ENCODE measurements at places on chromosomes 7 and 10.

DNA sequence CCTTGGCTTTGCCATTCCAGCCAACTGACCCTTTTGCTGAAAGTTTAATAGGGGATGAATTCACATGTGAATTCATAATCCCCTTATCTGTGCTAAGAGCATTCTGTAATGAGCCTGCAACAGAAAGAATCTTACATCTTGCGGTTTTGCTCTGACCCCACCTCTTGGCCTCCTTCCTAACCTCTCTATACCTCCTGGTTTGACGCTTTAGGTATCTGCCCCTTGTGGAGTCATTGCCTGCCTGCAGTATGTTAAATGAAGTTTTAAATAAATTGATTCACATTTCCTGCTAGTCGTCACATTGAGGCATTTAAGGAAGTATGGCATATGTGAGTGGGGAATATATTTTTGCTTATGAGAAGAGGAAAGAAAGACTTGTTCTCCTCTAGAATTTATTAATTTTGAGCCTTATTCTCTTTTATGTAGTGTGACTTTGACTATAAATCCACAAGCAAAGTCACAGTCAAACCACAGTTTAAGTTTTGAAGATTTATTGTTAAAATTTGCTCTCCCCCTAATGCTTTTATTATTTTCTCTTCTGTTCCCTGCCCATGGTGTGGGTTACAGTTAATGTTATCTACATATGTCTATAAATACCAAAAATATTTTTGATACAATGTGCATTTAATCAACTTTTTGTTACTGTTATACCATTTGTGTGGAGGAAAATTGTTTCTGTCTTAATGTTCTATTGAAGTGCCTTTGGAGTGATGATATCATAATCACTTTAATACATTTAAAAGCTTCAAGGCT is 60.9 kb downstream of the LRMDA start:
- DNase-seq = no peak

DNA sequence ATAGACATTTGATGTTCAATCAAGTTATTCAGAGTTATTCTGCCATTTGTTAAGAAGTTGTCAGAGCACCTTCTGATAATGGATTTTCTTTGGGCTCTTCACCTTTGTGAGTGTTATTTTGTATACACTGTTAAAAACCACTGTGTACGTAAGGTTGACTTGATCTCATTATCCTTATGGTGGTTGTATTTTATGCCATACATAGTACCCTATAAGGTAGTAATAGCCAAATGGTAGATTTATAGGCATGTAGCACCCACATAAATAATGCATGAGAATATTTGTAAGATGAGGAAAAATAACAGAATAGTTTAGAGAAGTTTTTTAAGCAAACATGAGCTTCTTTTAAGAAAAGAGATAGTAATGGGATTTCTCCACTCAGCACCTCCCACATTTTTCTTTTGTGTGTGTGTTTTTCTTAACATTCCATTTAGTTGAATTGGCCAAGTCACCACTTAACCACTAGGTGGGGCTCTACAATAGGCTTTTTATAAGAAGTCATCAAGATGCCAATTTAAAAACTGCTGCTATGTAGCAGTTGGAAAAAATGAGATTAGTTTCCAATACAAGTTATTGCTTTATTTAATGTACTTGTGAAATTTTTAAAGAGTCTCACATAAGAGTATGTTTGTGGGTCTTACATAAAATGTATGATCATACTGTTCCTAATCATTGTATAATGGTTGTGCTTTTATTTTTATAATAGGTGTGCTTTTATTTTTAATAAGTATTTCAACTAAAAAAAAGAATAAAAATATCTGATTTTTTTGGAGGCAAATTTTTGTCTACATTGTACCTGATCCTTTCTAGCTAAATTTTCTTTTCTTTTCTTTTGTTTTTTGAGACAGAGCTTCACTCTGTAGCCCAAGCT is 41.1 kb upstream of the STMP1 start:
- DNase-seq = peak; percentile 40

DNA sequence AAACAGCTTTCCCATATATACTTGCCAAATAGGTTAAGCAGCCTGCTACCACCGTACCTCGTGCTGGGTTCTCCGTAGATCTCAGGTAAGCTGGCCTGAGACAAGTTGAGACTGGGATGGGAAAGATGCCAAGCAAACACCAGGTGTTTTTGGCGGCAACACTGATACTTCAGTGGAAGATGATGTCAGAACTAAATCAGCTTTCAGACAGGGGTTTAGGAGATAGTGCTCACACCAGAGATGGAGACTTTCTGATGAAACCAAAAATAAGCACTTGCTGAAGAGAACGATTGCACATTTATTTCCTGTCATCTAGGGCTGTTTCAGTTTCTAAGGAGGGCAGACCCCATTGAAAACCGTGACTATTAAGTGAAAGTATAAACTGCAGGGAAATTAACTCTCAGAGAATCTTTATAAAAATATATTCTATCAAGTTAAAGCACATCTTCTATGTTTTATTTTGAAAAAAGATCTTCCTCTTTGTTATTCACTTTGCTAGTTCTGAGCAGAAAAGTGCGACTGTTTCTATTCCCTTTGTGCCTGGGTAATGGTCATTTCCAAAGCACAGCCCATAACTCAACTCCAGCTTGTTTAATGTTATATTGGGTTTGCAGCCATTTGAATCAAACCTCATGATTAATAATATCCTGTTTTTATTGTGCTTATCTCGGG is 149.9 kb downstream of the CPED1 start:
- peak; percentile 90 for DNase-seq

DNA sequence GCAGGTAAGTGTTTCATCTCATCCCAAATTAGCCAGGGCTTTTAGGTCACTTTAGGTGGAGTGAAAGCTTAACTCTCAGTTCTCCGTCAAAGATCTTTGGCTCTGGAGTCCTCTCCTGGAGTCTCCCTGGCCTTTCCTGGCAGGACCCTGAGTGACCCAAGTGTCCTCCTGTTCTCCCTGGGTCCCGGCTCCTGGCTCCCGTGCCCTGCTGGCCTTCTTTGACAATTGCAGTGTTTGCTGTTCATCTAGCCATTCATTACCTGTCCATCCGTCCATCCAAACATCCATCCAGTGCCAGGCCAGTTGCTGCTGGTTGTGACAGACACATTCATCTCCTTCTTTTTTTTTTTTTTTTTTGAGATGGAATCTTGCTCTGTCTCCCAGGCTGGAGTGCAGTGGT is 6.2 kb upstream of the TPST1 start:
- no peak for DNase-seq

DNA sequence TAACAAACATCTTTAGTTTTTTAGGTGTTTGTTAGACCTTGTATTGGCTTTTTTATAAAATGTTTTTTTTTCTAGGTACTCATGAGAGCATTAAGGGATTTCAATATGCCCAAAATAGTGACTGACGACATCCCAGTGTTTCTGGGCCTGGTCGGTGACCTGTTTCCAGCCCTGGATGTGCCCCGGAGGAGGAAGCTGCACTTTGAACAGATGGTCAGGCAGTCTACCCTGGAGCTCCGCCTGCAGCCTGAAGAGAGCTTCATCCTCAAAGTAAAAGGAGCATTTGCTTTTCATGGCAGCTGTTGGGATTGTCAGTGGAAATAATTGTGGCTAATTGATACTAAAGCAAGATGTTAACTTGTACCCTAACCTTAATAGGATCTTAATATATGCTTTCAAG is 161.5 kb downstream of the DNAH11 start:
- no peak for DNase-seq

GRCh38 chr10:43912469-43912868 is 263.8 kb upstream of the ZNF32 start:
- DNase-seq = no peak

DNA sequence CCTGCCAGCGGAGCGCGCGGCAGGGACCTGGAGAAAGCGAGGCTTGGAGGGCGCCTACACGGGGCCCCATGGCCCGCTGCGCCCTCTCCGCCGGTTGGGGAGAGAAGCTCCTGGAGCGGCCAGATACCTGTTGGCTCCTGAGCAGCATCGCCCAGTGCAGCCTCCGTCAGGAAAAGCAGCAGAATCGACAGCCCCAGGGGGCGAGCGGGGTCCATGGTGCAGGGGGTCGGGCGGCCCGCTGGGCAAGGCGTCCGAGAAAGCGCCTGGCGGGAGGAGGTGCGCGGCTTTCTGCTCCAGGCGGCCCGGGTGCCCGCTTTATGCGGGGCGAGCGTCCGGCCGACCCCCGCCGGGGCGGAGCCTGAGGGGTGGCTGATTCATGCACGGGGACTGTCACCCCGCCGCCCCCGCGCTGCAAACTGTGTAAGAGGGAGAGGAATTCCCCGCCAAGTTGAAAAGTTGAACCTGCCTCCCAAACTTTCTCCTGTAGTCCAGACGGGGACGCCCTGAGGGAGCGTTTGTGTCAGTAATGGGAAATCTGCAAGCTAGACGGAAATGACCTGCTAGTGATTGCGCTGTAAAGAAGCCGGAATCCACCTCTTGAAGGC is at the start of gene TFPI2:
Gene TFPI2, minus strand, starts transcription at position 290 of the 605 bp plus-strand sequence. Its CDS starts 75 bp downstream, at position 215.
- DNase-seq = peak; percentile 5

- DNase-seq = peak; percentile 17
Observed at GRCh38 chr7:138979226-138979979, 1.8 kb downstream of the KIAA1549 start.

- peak; percentile 39 for DNase-seq
Observed at GRCh38 chr7:33062023-33062781, at the start of gene NT5C3A. TSS of gene NT5C3A (minus strand) at chr7:33062776. CDS start at chr7:33062705, 71 bp downstream.

GRCh38 chr7:106731187-106731586 is 70.2 kb upstream of the CCDC71L start:
- DNase-seq = peak; percentile 4

DNA sequence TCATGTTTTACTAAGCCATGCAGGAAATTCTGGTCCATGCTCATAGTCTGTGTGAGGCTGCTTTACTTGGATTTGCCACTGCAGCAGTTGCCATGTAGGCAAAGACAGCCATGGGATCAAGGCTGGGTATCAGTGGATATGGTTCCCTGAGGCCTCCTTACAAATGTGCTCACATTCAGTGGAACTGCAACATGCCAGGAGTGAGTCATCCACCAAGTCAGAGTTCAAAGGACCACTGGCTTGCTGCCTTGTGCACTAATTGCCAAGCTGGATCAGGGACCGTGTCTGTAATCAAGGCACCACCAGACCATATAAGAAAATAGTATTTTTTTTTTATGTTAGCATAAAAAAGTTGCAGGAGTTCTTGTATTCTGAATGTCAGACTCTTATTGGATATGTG is 101.0 kb downstream of the CDCA7L start:
- no peak for DNase-seq

- no peak for DNase-seq
Observed at GRCh38 chr10:104347295-104348045, 6.2 kb upstream of the CFAP58 start.

DNA sequence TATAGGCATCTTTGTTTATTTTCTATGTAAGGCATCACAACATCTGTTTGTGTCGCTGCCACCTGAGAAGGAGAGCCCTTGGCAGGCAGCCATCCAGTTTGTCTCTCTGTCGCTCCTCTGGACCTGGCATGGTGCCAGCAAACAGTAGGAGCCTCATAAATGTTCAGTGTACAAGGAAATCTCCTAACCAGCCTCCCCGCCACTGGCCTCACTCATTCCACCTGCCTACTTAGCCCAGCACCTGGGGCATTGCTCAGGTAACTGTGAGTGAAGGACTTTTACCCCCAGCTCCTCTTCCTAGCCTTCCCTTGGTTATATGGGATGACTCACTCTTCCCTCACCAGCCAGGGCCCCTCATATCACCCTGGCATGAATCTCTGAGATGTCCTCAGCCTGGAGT is 61.7 kb upstream of the NPTX2 start:
- DNase-seq = peak; percentile 30

DNA sequence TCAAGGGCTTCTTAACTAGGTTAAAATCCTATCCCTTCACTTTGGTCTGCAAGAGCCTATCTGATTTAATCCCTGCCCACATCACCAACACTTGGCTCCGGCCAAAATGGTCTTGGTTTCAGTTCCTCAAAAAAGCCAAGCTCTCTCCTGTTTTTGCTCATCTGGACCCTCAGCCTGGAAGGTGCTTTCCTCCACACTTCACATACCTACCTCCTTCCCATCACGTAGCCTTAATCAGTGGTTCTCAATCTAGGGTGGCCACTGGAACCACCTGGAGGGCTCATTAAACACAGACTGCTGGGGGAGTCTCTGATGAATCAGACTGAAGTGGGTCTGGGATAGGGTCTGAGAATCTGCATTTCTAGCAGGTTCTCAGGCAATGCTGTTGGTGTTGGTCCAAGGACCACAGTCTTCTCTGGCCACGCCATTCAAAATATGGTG is 227.0 kb upstream of the AOAH start:
- no peak for DNase-seq

- no peak for DNase-seq
Observed at GRCh38 chr10:114274616-114275453, 35.8 kb downstream of the VWA2 start.

DNA sequence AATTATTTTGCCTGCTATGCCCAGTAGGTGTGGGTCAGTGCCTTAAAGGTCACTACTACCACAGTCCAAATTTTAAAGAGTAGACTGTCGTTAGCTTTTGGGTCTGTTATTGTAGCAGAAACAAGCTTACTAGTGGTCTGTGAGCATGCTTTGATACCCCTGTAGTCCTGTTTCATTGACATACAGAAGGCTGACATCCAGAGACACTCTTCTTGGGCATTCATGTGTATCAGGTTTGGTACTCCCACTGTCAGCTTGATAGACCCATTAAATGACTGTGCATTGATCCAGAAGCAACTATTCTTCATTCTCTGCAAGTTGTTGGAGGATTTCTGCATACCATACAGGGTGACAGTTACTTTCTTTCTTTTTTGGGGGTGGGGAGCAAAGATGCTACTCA is 884.4 kb upstream of the CELF2 start:
- no peak for DNase-seq

- DNase-seq = no peak
Observed at GRCh38 chr7:14115701-14116100, 126.2 kb upstream of the ETV1 start.

DNA sequence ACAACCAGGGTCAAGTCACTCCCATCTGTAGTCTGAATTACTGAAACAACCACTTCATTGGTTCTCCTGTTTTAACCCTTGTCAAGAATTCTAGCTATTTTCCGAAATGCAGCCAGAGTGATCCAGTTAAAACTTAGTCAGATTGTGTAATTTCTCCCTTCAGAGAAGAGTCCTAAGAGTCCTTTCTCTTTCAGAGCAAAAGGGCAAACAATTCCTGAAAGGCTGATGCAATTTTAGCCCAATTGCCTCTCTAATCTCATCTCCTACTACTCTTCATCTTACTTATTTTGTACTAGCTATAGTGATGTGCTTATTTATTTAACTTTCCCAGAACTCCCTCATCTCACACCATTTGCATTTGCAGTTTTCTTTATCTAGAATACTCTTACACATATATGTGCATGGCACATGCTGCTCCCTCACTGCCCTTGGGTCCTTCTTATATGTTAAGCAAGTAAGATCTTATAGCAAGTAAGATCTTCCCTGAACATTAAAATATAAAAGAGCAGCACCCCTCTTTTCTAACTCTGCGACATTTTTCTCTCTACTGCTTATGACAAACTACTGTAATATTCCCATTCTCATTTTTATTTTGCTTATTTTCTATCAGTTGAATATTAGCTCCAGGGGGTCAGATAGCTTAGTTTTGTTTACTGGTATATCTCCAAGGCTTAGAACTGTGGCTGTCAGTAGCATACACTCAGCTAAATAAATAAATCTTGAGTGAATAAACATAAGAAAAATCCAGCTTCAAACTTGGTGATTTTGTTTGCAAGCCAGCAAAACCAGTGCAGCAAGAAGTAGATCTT is 44.6 kb downstream of the HGF start:
- DNase-seq = no peak

GRCh38 chr7:36623247-36623646 is 101.0 kb downstream of the AOAH start:
- no peak for DNase-seq

- DNase-seq = no peak
Observed at GRCh38 chr7:20033621-20034400, 183.4 kb downstream of the MACC1 start.

- no peak for DNase-seq
Observed at GRCh38 chr10:4733150-4733842, 92.7 kb upstream of the AKR1E2 start.
